ENCODE measurements at places on chromosomes 7 and 10.
A peak's percentile ranks its signal among the peaks of the same experiment; 100 is the strongest.

GRCh38 chr10:76430061-76430645, 998.7 kb downstream of the LRMDA start:
- DNase-seq: no peak

GRCh38 chr7:5214641-5215040, 24.6 kb downstream of the WIPI2 start:
- DNase-seq: no peak

- DNase-seq: peak; percentile 23
Measured at GRCh38 chr10:107653832-107654287, 489.4 kb upstream of the SORCS1 start.

DNA sequence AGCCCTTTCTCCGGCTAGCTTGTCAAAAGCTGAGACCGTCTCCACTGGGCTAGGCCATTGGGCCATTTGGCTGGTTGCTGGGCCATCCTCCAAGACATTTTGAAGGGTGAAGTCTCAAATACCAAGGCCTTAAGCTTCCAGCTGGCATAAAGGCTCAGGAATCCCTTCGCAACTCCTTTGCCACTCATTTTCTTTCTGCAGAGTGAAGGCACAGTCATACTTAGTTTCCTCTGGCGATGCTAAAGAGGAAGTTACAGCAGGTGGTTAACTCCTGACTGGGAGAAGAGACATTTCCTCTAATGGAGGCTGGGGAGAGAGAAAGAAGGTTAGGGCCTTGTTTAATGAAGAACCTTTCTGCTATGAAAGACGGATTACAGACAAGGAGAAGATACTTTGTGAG, 4.8 kb upstream of the REPIN1 start:
- no peak for DNase-seq

GRCh38 chr10:67433276-67433675, 262.7 kb downstream of the CTNNA3 start:
- no peak for DNase-seq

GRCh38 chr10:15571575-15571974, 148.1 kb downstream of the ITGA8 start:
- DNase-seq: no peak

DNA sequence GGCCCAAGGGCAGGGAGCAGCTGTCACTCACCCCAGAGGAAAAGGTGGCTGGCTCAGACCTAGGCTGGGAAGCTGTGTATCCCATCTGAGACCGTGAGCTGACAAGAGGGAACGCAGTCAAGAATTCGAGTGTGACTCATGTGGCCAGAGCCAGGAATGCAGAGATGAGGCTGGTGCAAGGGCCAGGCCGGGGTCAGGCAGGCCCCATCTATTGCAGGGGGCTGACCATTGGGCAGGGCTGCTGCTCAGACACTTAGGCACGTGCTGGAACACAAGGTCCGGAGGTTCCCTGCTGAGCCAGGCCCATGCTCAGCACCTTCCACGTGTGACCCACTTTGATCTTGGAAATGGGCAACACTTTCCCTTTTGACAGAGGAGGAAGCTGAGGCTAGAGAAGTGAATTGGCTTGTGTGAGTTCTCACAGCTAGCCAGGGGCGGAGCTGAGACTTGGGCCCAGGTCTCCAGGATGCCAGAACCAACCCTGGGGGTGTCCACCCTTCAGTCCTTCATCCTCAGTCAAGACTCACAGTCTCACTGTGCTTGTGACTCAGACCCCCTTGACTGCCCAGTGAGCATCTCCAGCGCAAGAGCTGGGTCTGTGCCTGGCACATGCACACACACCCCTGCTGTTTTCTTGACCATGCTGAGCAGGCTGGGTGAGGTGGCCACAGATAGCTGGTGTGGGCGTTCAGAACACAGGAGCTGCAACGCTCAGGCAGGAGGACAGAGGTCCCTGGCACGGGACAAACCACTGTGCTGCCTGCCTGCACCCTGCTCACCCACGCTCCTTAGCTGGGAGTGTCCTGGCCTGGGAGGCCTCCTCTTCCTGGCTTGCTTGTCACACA, 47.6 kb upstream of the PPIF start:
- peak; percentile 37 for DNase-seq

DNA sequence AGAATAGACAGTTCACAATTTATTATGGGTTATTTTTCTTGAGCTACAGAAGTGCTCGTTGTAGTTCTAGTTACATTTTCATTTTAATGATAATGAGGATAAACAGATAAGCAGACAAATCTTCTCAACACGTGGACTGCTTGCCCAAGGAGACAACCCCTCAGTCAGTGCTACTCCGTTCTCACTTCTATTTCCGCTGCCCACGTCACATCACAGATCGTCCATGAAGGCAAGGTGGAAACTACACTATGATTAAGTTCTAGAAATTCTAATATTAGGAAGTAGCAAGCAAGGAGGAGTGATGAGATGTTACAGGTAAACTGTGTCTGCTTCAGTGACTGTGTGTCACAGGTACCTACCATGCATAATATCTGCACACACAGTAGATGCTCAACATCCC, 210.5 kb downstream of the CHCHD3 start:
- no peak for DNase-seq

GRCh38 chr7:391961-392524, 102.1 kb downstream of the FOXL3 start:
- DNase-seq: no peak

- peak; percentile 8 for DNase-seq
Measured at GRCh38 chr7:150801242-150801945, 825 bp downstream of the TMEM176A start.

DNA sequence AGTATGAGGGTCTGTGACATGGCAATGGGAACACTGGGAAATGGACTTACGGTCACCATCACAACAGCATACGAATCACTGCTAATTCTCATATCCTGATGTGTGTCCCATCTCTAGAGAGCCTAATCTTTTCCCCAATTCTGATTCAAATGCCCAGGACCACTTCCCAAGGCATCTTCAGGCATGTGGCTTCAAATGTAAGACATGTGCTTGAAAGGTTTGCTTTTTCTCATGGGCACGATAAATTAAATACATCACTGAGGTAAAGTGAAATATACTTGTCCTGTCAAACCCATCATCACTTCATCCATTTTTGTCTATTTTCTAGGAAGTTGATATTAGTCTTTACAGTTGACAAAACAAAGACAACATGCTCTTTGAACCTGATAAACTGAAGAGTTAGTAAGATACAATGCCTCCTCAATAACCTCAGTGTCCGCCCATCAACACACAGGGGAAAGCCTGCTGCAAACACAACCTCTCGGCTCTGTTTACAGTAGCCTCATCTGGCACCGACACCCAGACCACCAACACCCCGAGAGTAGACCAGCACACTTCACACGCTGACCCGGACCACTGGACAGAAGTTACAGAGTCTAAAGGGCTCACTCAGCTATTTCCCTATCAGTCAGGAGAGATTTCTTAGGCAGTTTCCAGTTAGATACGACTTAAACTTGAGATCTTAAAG, 24.8 kb downstream of the GRB10 start:
- DNase-seq: no peak

GRCh38 chr7:126157391-126157790, 1095.3 kb downstream of the GRM8 start:
- DNase-seq: no peak

DNA sequence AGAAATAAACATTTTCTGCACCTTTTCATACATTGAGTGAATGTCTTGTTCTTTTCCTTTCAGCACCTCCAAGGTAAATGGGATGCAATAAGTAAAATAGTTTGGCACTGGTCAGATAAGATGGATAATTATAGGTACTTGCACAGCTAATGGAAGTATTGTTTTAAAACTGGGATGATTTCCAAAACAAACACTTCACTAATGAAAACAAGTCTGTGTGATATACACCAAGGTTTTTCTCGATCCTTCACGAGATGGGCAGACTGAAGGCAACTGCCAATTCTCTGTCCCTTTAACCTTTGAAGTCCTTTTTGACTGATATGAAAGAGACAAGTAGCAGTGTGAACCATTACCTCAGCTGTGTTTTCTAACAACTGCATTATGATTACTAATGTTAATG, 423.8 kb downstream of the GFRA1 start:
- DNase-seq: no peak

DNA sequence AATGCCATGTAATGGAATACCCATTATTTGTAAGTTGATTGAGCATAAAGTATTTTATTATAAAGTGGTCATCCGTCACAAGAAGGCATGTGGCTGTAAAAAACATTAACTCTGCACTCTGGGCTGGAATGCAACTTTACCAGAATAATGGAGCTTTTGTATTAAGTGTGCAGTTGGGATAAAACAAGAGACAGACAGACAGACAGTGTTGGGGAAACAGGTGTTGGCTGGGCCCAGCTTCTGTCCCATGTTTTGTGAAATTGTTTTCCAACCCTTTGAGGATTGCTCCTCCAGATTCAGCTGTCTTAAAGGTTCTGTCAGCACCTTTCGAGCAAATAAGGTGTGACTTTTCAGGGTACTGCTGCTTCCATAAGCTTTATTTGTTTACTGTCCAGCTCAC, 67.9 kb upstream of the NFKB2 start:
- DNase-seq: no peak

- DNase-seq: peak; percentile 79
Measured at GRCh38 chr7:100583132-100584053, 2.5 kb downstream of the LRCH4 start.

- DNase-seq: no peak
Measured at GRCh38 chr10:123841560-123841959, 50.0 kb downstream of the CPXM2 start.

DNA sequence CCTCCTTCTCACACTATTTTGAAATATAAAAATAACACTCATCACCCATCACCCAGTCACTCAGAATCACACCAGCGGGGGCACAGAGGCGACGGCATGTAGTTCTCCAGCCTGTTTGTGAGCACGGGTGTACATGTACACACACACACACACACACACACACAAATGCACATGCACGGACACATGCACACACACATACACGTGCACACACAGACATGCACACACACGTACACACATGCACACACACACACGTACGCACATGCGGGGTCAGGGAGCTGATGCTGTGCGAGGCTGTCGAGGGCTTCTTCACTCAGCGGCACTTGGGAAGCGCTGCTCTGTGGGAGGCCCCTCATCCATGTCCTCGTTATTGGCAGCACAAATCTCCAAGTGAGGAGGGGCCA, 178.8 kb downstream of the ELFN1 start:
- no peak for DNase-seq

DNA sequence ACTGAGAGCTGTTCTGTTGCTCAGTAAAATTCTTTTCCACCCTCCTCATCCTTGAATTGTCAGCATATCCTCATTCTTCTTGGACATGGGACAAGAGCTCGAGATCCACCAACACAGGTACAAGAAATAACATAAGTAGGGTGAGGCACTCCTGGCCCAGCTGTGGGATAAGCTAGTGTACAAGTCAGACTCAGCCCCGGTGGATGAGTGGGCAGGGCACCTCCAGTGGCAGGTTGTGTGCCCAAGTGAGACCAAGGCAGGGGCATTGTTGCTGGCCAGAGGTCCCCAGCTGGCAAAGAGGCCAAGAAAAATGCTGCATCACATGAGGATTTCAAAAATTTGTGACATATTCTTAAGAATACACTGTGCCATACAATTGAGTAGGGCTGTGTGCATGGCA, 402.0 kb upstream of the ZWINT start:
- DNase-seq: no peak

DNA sequence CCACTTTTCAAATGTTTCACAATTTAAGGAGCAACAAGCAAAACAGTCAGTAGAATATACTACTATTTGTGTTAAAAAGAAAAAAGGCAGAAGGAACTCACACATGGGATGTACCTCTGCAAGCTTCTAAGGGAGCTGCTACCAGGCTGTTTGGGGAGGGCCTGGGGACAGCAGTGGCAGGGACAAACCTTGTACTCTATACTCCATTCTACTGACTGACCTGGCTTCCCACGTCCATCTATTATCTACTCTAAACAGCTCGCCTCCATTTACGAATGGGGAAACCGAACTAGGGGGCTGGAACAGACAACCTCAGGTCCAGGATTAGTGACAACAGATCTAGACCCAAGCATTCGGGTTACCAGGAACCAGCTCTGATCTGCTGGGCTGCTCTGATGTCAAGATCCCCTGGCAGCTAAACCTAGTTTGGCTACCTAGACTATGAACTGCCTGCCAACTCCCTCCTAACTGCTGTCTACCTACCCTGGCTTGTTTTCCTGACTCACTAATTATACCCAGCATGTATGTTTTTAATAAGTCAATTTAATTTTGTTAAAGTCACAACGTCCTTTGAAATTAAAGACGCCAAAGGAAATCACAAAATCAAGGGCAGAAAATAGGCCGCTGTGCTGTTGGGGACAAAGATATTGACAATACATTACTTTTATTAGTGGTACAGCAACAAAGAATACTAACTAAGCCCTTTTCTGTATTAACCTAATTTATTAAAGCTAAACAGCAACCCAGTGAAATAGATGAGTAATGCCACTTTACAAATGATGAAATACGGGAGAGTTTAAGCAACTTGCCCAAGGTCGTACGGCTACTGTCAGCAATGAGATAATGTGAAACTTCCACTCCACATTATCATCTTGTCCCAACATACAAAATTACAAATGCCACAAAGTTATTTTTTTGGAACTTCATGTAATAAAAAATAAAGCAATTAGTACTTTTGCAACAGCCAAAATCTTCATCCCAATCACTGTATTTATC, 5.3 kb downstream of the PSAP start:
- DNase-seq: no peak

- DNase-seq: no peak
Measured at GRCh38 chr7:155667241-155667829, 22.9 kb downstream of the RBM33 start.

GRCh38 chr7:24036033-24036412, 248.0 kb upstream of the NPY start:
- no peak for DNase-seq

DNA sequence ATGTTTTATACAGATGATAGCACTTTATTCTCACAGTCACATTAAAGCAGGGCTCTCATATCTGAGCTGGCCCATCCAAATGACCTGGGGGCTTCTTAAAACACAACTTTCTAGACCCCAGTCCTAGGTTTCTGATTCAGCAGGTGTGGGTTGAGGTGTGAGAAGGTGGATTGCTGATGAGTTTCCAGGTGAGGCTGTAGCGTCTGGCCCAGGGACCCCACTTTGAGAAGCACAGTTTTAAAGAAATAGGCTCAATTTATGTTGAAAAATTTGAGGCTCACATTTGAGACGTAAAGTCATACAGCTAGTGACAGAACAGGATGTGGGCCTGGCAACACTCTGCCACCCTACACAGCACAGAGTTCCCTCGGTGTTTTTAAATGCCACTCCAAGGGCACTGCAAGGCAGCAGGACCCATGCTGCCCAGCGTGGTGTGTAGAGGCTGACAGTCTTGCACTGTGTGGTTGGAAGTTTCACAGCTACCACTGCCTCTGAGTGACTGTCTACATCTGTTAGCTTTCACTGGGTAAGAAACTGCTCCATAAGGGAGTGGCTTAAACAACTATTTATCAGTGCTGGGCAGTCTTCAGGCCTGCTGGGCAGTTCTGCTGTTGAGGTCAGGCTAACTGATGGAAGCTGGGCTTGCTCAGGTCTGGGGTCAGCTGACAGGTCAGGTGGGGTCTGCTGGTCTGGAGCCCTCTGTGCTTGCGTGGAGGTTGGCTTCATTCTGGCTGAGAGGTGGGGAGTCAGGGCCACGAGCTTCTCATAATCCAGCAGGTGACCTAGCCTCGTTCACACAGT, 319.7 kb downstream of the CXCL12 start:
- no peak for DNase-seq
